Activated CD4-positive, alpha-beta T cell treated with anti-CD3 and anti-CD28 coated beads, Interleukin-2, amount 50 U/mL, for 48 hours (primary cell): ENCODE measurements at places on chromosomes 7 and 10.

GRCh38 chr10:35675846-35676245 is 33.8 kb upstream of the FZD8 start:
- DNase-seq = no peak

GRCh38 chr7:47982610-47983009 is 3.2 kb upstream of the HUS1 start:
- no peak for DNase-seq

DNA sequence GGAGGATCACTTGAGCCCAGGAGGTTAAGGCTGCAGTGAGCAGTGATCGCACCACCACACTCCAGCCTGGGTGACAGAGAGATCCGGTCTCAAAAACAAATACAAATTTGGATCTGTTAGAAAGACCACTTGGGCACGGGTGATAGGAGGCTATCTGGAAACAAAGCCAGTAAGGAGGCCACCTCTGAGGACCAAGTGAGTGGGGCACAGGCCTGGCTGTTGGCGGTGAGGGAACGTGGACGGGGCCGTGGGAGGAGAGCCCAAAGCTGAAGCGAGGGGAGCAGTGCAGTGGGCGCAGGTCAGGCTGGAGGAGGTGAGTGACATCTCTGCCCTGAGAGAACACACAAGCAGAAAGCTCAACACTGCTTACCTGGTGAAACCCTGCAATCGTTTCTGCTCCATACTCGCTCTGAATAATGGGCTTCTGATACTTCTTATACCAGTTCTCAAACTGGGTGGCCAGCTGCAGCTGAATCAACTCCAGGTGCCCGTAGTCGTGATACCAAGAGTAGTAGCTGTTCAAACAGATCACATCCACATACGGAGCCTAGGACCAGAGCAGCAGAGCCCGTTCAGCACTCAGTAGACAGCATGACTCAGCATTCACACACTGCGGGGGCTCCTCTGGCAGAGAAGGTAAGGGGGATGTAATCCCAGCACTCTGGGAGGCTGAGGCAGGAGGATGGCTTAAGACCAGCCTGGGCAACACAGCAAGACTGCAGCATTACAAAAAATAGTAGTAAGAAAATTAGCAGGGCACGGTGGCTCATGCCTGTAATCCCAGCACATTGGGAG is 14.5 kb downstream of the GUSB start:
- DNase-seq = no peak

GRCh38 chr10:549391-549790 is 140.1 kb downstream of the DIP2C start:
- DNase-seq = no peak

DNA sequence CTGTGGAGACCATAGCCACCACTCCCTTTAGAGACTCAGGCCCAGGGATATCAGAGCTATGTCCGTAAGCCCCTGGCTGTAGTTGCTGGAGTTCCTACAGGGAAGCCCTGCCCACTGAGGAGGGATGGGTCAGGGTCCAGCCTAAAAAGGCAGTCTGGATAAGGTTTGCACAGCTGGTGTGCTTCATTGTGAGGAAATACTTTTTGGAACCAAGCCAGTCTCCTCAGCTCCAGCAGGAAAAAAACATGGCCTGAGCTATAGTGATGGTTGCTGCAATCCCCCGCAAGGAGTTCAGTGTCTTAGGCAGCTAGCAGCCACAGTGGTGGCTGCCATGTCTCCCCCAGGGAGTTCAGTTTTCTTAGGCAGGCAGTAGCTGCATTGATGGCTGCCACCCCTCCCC is 52.6 kb upstream of the CYP2C8 start:
- DNase-seq = no peak
